Astrocyte of the hippocampus (primary cell): ENCODE measurements at places on chromosomes 1 and 21.

DNA sequence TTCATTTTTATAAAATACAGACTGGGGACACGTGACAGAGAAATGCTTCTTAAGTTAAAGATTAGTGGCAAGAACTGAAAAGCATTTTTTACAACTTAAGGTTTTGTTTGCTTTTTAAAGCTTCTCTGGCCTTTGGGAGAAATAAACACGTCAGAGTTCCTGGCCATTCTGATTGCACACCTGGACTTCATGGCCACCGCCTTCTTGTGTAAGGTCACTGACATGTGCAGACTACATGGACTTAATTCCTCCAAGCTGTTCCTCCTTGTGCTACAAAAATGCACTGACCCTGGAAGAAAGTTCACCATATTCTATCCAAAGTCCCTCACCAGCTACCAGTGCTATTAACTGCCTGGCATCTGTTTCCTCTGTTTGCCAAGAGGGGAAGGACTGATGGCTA lies 56.1 kb downstream of the GADD45A start:
- no peak for DNase-seq

GRCh38 chr1:19156676-19157075 lies 53.4 kb downstream of the UBR4 start:
- peak; percentile 8 for DNase-seq

- DNase-seq: no peak
Observed at GRCh38 chr1:7931446-7931812, 9.2 kb downstream of the TNFRSF9 start.

- no peak for DNase-seq
Observed at GRCh38 chr1:11080931-11081330, 18.7 kb downstream of the EXOSC10 start.

- peak; percentile 35 for DNase-seq
Observed at GRCh38 chr1:244665771-244666217, 12.9 kb downstream of the DESI2 start.

DNA sequence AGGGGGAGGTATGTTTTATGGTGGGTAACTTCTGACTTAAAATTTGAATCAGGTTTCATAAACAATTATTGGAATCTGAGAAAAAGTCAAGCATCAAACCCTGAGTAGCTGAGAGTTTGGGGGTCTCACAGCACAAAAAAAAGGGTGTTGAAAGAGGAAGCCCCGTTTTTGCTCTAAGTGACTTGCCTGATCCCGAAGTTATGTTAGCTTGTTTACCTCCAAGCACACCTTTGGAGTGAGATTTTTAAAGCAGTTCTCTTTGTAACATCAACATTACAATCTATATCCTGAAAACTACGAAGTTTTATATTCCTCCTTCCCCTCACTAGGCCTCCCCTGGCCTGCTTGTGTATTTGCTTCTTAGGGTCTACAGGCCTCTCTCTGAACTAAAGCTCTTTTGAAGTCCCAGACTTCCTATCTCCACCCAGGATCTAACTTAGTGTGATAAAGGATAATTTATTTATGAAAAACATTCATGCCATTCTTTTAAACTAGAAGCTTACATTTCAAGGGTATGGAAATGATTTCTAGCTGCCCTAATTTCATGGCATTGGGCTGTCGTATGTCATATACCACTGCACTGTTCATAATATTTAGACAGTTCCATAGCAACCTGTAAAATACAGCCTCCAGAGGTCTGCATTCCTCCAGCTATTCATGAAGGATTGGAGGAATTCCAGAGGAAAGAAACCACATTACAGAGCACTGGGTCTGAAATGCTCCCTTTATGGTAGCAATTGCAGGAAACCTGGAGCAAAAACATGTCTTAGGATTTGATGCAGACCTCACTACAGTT lies 36.1 kb upstream of the RGS1 start:
- peak; percentile 98 for DNase-seq

DNA sequence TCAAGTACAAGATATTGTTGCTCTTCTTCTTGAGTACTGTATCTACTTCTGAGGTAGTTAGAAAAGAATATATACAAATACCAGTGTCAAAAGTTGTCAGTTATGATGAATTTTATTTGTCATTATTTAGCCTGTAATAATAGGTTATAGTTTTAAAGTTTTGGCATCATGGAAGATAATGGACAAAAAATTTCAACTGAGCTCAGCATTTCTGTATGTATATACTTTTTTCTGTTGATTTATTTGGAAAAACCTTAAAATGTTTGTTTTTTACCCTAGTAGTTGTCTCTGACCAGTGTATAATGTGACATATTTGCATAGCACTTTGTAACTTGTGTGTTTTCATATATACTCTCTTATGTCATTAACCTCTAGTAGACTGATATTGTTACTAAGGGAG lies 11.1 kb downstream of the SLC35A3 start:
- no peak for DNase-seq

GRCh38 chr21:35606146-35606545 lies 454.2 kb downstream of the SETD4 start:
- DNase-seq: no peak

- DNase-seq: no peak
Observed at GRCh38 chr1:224159541-224159940, 23.5 kb upstream of the DEGS1 start.

DNA sequence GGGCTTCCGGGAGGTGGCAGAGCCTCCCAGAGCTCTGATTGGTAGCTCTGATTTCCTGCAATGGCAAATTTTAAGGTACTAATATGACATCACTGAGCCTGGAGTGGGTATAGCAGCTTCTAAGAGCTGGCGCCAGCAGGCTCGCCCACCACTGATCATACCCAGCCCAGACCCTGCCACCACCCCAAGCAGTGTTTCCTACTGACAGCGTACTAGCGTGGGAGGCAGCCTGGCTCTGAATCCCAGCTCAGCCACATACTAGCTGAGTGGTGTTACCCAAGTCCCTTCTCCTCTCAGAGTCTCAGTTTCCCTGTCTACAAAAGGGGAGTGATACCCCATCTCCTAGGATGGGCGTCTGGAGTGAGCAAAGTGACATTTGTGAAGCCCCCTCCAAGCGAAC lies 13.0 kb upstream of the ALDH4A1 start:
- DNase-seq: no peak

- no peak for DNase-seq
Observed at GRCh38 chr1:5623399-5623798, 368.8 kb downstream of the NPHP4 start.

- peak; percentile 42 for DNase-seq
Observed at GRCh38 chr1:154999571-155000410, 2.8 kb upstream of the ZBTB7B start.

GRCh38 chr1:175887981-175888428 lies 144.6 kb upstream of the TNR start:
- peak; percentile 72 for DNase-seq

DNA sequence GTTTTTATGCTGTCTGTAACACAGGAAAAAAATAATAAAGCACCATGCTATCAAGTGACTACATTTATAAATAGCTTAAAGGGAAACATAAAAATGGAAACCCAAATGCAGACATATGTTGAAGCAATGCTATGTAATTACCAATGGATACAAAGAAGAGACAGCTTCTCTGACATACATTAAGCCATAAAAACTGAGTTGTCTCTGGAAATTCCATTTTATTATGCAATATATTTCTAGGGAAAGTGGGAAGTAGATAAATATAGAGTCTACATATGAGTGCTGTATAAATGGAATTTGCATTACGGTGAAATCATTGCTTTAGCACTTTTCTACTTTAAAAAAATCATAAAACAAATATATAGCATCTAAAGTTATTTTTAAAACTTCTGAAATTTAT lies 135.2 kb upstream of the COL11A1 start:
- DNase-seq: no peak

- no peak for DNase-seq
Observed at GRCh38 chr1:159892944-159893343, 7.0 kb downstream of the CFAP45 start.

DNA sequence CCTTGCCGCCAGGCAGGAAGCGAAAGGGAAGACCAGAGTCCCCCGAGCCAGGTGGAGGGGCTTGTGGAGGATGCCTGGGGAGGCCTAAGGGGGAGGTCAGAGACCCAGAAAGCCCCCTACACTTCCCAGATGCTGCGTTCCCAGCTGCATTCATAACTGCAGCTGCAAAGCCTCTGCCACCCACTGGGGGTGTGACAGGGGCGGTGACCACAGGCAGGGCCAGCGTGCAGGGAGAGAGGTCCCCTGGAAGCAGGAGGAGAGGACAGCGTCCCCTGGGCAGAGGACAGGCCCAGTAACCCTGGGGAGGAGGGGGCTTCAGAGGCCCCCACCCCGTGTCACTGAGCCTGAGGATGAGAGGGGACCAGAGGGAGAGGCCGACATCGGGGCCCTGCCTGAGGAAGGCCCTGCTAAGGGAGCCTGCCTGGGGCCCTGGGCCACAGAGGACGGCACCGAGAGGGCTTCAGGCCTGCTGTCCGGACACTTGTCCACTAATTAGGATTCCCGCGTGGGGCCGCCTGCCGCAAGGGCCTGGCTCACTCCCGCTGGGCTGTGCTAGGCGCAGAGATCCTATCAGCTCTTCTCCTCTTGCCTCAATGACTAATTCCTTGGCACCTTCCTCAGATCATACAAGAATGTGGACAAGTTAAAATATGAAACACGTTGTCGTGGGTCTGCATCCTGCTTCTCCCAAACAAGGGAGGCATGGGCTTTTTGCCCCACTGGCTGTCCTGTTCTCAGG lies 49.1 kb upstream of the CCDC27 start:
- no peak for DNase-seq

DNA sequence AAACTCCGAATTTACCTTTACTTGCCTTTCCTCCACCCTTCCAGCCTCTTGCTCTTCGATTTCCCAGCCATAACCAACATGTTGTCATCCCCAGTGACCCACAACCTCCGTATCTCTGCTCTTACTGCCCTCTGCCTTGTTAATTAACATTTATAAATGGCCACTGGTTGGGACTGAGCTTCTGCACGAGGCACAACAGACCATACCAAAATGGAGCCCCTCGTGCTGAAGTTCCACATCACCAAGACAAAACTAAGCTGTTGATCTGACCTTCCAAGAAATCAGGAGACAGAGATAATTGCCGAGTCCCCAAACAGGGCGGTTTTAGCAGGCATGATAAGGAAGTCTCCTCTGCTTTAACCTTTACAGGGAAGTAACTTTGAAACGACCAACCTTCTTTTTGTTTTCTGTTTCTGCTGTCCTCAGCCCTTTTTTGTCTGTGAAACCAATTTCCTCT lies 71.9 kb downstream of the NMNAT2 start:
- DNase-seq: no peak

GRCh38 chr1:225877580-225877979 lies 4.6 kb downstream of the TMEM63A start:
- peak; percentile 61 for DNase-seq

GRCh38 chr1:103106426-103107341 lies 1.6 kb downstream of the COL11A1 start:
- DNase-seq: peak; percentile 83

GRCh38 chr1:183635099-183635605 lies 431 bp downstream of the ARPC5 start:
- DNase-seq: peak; percentile 55

DNA sequence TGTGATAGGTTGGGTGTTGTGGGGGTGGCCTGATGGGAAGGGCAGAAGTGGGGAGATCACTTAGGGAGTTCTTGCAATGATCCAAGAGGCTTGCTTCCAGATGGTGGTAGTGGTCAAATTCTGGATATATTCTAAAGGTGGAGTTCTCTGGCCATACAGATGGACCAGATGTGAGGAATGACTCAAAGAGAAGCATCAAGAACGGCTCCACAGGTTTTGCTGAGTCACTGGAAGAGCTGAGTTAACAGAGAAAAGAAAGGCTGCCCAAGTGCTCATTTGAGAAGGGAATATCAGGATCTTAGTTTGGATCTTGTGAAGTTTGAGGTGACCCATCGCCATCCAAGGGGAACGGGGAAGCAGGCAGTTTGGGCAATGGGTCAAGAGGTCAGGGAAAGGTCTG lies 192.9 kb upstream of the GALNT2 start:
- DNase-seq: no peak
